EL (cell line): ENCODE measurements at places on chromosomes 7 and 10.

DNA sequence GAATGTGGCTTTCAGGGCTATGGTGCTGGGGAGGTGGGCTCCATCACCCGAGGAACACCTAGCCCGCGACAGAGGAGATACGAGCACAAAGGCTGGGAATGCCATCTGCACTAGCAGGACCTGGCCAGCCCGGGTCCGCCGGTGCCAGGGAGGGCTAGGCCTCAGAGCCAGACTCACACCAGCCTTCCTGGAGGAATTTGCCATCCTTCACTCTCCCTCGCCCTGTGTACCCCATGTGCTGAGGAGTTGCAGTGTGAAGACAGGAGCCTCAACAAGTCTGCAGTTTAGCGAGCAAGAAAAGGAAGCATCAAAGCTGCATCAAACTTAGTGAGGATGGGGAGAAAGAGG lies 123.6 kb upstream of the JCAD start:
- no peak for DNase-seq

DNA sequence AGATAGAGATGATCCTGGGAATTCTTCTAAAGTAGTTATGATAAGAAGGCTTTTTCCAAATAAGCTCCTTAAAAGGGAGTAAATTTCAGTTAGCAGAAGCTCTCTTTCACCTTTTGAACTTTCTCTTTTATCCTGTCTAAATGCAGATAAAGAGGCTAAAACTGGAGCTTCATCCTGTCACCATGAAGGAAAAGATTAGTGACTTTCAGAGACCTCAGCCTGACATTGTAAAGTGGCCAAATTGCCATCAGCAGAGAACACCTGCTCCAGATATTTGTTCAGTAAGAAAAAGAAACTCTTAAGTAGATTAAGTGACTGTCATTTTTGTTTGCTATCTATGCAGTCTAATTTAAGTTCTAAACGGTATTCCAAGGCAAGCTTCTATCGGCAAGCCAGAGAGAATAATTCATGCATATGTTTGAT lies 18.3 kb downstream of the VWDE start:
- DNase-seq, result no peak

DNA sequence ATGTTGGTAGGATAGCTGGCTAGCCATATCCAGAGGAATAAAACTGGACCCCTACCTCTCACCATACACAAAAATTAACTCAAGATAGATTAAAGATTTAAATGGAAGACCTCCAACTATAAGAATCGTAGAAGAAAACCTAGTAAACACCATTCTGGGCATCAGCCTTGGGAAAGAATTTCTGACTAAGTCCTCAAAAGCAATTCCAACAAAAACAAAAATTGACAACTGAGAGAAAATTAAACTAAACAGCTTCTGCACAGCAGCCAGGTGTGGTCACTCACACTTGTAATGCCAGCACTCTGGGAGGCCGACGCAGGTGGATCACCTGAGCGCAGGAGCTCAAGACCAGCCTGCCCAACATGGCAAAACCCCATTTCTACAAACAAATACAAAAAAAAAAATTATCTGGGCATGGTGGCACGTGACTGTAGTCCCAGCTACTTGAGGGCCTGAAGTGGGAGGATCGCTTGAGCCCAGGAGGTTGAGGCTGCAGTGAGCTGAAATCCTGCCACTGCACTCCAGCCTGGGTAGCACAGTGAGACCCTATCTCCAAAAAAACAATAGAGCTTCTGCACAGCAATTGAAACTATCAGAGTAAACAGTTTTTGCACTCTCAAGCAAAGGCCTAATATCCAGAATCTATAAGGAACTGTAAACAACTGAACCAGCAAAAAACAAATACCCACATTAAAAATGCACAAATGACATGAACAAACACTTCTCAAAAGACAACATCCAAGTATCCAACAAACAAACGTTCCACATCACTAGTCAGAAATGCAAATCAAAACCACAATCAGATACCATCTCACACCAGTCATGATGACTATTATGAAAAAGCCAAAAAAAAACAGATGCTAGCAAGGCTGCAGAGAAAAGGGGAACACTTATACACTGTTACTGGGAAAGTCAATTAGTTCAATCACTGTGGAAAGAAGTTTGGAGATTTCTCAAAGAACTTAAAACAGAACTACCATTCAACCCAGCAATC lies 4.8 kb downstream of the CRPPA start:
- peak; percentile 81 for DNase-seq

- DNase-seq, result no peak
These were observed 486 bp upstream of the SORCS1 start for GRCh38 chr10:107164992-107165391.

DNA sequence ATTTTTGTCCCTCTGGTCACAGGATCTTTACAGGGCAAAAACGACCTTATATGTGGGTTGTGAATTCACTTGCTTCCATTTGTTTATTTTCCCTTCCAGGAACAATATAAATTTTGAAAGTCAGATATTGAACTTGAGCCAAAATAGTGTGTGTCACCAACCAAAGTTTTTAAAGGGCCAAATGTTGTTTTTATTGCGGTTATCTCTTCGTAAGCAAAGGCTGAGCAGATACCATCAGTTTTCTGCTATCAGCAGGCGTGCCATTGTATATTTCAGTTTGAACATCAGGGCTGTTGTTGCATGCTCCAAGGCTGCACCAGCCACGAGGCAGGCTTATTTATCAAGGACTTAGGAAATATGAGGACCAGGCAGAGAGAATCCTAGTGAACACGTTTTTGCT lies 160.3 kb downstream of the PAXIP1 start:
- no peak for DNase-seq

GRCh38 chr10:7585228-7585627 lies 81.5 kb downstream of the ITIH5 start:
- no peak for DNase-seq

- DNase-seq, result no peak
These were observed 22.1 kb upstream of the SAR1A start for GRCh38 chr10:70192326-70192968.

- peak; percentile 8 for DNase-seq
These were observed 89.5 kb upstream of the FAM3C start for GRCh38 chr7:121485467-121486243.

DNA sequence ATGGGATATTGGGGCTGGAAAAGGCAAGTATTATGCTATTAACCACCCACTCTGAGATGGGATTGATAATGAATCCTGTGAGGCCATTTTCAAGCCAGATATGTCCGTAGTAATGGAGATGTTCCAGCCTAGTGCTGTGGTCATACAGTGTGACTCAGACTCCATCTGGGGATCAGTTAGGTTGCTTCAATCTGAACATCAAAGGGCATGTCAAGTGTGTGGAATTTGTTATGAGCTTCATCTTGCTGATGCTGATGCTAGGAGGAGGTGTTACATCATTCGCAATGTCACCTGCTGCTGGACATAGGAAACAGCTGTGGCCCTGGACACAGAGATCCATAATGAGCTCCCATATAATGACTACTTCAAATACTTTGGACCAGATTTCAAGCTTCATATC lies 144.7 kb downstream of the PLCE1 start:
- peak; percentile 56 for DNase-seq

GRCh38 chr10:124025660-124026588 lies 67.5 kb downstream of the CHST15 start:
- DNase-seq, result peak; percentile 22

GRCh38 chr7:29977886-29978651 lies 11.5 kb downstream of the SCRN1 start:
- DNase-seq, result no peak

DNA sequence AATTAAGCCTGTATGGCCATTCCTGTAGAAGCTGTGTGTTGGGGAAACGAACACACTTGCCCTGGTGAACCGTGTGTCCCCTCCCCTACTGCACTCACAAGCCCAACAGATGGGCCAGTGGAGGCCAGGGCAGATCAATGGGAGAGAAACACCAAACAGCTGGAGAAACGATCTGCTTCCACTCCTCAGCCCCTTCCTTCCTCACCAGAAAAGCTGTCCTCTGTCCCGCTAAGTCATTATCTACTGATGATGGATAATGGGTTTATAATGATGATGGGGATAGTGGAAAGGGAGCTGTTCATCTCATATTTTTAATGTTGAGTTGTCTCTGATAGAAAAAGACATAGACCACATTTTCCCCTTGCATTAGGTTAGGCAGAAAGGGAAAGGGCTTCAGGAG lies 99.7 kb downstream of the ELMO1 start:
- no peak for DNase-seq

DNA sequence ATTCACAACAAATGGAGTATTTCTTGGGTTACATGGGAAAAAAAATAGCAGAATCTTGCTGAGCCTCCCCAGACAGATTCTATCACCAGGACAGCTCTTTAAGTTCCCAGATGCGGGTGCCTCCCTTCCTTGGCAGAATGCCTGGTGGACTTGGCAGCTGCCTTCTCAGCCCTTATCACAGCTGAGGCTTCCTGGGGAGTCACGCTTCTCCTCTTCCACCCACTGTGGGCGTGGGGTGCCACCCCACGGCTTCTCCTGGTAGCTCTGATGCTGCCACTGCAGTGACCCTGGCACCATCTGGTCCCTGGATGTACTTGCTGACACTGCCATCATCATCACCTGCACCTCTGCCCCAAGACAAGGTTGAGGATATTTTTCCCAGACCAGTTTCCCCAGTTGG lies 16.2 kb upstream of the NME8 start:
- DNase-seq, result no peak

DNA sequence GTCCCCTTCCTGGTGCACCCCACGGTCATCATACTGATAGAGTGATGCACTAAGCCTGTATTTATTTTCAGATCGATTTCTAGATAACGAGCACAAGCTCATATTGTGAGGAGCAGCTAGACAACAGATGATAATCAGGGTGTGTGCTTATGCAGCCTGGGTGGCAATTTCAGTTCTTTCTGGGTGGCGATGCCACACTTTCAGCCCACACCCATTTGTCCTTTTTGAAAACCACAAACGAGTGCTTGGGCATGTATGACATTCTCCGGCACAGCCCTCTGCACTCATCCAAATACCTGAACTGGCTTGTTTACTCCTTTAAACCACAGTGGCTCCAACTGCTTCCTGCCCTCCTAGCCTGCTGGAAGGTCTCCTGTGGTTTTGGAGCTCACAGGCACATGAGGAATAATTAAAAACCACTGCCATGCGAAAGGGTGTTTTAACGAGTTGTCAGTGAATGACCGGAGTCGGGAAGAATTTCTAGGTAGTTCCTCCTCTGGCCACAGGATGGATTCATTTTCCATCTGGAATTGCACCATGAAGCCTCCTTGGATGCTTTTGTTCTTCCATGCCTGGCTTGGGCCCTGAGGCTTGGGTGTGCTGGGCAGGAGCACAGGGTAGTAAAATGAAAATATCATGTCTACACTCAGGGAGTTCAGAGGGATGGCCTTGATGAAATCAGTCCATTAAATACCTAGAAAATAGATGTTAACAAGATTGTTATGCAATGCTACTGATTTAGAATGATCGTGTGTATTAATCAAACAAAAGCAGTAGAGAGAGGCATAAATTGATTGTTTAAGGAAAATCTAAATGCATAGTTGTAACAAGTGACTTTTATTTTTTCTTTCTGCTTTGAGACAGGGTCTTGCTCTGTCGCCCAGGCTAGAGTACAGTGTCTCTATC lies 52.4 kb upstream of the ITGB1 start:
- DNase-seq, result peak; percentile 94

DNA sequence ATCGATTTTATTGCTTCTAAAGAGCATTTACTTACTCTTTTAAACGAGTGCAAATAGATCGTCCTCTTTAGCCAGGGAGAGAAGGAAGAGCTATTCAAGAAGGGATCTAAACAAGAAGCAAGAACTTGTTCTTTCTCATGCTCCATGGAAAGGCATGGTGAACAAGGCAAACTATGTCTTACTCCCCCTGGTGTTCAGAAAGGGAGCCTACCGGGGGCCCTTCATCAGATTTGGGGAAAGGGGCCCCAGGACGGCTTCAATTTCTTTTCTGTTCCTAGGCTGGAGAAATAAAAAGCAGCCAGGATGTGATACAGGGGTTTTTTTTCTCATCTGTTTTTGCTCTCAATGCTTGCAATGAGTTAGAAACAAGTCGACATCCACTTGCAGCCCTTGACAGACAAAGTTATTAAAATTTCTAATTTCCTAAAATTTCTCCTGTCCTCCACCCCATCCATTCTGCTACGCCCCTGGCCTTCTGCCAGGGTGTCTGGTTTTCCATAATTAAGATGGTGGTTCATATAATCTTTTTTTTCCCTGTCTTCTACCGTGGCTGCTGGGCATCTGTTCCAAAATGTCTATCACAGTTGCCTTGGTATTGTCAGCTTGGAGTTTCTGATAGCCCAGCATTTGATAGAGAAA lies 214.4 kb downstream of the CREB5 start:
- peak; percentile 47 for DNase-seq

GRCh38 chr7:32616625-32617024 lies 121.3 kb downstream of the AVL9 start:
- DNase-seq, result peak; percentile 91

- peak; percentile 91 for DNase-seq
These were observed 32.1 kb upstream of the MDFIC start for GRCh38 chr7:114889646-114890285.

DNA sequence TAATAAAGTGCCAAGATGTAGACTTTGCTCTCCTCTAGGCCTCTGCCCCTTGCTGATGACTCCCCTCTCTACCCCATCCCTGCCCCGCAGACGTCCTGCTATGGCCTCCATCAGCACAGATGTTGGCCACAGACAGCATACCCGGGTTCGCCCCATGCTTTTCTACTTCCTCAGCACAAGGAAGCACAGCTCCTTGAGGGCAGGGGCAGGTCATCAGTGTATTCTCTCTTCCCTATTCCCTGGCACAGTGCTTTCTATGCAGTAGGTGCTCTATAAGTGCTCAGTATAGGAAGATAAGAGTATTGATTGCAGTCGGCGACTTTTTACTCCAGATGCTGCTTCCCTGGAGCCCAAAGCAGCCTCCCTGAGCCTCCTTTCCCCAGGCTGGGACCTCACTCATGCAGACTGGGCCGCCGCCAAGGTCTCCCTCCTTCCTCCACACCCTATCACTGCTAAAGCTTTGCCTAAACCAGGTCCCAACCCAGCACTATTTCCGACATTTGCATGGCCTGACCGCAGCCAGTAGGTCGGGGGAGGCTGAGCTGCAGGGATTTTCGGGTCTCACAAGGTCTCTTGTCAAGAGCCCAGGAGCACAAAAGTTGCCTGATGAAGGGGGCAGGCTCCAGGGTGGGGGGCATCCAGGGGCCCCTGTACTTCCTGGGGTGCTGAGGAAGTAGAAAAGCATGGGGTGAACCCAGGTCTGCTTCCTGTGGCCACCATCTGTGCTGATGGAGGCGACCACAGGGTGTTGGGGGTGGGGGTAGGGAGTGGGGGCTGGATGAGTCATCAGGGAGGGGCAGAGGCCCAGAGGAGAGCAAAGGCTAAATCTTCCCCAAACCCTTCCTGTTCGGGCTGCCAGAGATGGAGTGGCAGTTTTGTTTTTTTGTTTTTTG lies 8.0 kb downstream of the CALHM3 start:
- DNase-seq, result no peak

- no peak for DNase-seq
These were observed 282.3 kb downstream of the HGF start for GRCh38 chr7:81487516-81487915.
